ENCODE measurements at places on chromosomes 3 and 15.
A peak's percentile ranks its signal among the peaks of the same experiment; 100 is the strongest.

DNA sequence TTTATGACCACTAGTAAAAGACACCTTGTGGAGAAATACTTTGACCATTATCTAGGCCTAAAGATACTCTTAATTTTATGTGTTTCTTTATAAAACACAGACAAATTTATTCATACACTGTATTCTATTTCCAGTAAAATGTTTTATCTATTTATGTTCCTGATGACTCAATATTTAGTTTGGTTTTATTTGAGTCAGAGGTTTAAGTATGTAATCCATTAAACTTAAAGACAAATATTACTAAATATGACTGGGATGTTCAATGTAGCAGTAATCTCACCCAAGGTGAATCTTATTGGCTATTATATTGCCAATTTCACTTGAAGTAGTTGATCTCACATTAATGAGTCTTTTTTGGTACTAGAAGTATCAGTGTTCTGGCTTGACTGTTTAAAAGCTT lies 799.7 kb downstream of the CADM2 start:
- no peak for DNase-seq

- DNase-seq = no peak
Measured at GRCh38 chr3:79639855-79640254, 127.9 kb downstream of the ROBO1 start.

DNA sequence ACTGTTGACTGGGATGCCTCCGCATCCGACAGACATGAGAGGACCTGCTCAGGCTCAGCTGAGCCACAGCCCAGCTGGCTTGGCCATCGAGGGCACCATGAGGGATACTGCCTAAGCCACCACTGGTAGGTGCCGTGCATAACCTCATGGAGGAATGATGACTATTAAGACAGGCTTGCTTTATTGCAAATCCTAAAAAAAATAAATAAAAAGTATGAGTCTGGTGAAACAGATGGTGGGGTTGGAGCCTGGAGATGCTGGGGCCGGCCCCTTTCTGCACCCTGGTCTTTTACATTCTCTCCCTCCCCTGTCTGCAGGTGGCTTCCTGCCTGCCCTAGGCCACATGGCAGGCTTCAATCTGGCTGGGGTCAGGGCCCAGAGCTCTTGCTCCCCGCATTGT lies 24.0 kb upstream of the RAD18 start:
- no peak for DNase-seq

DNA sequence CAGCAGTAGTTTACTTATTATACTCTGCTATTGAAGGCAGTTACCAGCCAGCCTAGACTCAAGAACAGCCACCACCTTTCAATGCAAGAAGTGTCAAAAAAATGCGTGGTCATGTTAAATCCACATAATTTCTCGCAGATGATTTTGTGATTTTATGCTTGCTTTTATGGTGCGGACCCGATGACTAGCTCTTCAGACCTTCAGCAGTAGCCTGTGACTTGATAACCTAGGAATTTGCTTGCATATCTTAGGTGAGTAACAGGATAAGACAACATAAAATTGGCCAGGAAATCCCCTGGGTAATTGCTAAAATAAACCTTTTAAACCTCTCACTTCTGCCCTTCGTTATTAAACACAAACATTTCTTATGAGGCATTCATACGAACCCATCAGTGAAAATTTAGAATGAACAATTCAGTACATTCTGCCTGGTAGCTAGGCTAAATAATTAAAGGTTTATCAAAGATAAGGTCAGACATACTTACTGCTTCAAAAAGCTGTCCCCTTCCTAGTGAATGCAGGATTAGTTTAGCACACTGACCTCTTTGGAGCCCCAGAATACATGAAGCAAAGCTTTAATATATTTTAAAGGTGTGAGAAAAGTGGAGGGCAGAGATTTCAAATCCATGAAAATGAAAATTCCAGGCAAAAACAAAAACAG lies 798.8 kb downstream of the OTOL1 start:
- DNase-seq = peak; percentile 76

Measured in amniotic stem cell (primary cell).